ENCODE measurements at places on chromosomes 4 and X. TPM values are rescaled to one million over a fixed set of nuclear protein-coding genes. Genes with fewer than 3 reads are reported as not detected.
A peak's percentile ranks its signal among the peaks of the same experiment; 100 is the strongest.

GRCh38 chrX:100445593-100445992 lies 35.5 kb upstream of the PCDH19 start:
- no peak for DNase-seq

AFAP1 gene
- polyA plus RNA-seq: 24.3 TPM

PLP1 gene
- polyA plus RNA-seq: 13.7 TPM

DNA sequence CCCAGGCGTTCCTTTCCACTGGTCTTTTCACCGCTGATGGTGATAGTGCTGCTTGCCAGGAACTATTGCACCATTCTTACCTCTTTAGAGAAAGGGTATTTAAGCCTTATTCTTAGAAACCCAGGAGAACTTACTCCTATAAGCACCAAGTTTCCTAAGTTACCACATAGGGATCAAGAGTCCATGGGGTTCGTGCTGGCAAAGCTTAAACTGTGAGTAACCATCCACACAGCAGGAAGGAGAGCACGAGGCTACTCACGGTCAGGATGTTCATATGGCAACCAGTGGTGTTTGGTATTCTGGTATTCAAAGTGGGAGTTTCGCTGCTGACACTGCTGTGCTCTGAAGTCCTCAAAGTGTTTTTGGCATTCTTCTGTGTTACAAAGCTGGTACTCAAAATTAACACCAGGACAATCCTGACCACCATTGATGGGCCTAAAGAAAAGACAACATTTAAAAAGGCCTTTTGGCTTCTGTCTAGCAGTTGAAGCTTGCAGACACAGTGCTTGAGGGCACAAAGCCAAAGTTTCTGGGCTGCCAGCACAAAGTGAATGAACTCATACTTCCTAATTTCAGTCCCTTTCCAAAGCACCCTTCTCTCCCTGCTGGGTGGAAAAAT lies 256.9 kb downstream of the ADAMTS3 start:
- peak; percentile 74 for DNase-seq

POLN gene
- 3.5 TPM for polyA plus RNA-seq

DNA sequence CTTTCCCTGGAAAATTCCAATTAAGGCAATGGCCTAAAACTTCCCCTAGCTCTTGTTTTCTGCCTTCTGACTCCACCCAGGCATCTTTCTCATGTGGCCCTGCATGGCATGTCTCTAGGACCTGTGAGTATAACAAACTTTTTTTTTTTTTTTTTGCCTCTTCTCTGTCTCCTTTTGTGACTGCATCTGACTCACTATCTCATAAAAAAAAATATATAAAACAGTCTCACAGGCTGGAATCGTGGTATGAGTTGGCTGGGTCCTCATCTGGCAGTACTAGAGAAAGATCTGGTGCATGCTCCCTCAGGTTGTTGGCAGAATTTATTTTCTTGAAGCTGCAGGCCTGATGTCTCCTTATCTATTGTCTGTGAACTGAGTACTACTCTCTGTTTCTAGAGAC lies 313.9 kb downstream of the TECRL start:
- DNase-seq: no peak

GRCh38 chrX:31704938-31705337 lies 633.1 kb upstream of the FTHL17 start:
- no peak for DNase-seq

GRCh38 chr4:42398871-42399331 lies 1.6 kb downstream of the SHISA3 start:
- DNase-seq: no peak

CCDC110 gene
- 3.6 TPM for polyA plus RNA-seq

FAM9C gene
- polyA plus RNA-seq: 0.19 TPM

- no peak for DNase-seq
Observed at GRCh38 chr4:182683661-182684060, 233.5 kb downstream of the DCTD start.

GRCh38 chrX:148615491-148615890 lies 115.1 kb downstream of the AFF2 start:
- no peak for DNase-seq

DNA sequence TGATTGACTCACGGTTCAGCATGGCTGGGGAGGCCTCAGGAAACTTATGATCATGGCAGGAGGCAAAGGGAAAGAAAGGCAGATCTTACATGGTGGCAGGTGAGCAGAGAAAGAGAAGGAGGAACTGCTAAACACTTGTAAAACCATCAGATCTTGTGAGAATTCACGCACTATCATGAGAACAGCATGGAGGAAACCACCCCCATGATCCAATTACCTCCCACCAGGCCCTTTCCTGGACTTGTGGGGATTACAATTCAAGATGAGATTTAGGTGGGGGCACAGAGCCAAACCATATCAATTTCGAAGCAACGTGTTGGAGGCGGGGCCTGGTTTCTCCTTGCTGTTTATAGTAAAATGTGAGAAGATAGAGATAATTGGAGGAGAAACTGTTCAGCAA lies 167.4 kb downstream of the GABRB1 start:
- DNase-seq: no peak

- no peak for DNase-seq
Observed at GRCh38 chr4:24274381-24274941, 309.9 kb downstream of the DHX15 start.

DNA sequence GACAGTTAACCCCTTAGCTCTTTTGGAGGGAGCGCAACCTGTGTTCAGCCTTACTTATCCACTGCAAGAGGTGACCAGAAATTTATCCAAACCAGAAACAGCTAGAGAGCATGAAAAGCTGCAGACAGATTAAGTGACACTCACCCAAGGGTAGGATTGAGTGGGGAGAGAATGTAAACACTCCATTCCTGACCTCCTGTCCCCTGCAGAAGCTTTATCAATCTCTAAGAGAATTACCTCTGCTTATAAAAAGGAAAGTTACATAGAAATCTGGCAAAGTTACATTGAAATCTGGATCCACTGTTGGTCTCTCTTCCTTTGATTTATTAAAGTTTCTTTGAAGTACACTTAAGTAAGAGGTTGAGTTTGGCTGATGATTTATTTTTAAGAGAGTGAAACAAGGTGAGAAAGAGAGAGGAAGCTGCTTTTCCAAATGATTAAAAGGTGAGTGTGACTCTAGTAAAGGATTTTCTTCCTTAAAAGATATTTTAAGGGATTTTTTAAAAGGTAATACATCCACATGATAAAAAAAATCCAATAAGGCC lies 112.3 kb downstream of the ANAPC4 start:
- DNase-seq: peak; percentile 17

PF4V1 gene
- polyA plus RNA-seq: 0.53 TPM

NEUROG2 gene
- polyA plus RNA-seq: not detected

GRCh38 chr4:30716681-30717207 lies 3.4 kb upstream of the PCDH7 start:
- no peak for DNase-seq

DNA sequence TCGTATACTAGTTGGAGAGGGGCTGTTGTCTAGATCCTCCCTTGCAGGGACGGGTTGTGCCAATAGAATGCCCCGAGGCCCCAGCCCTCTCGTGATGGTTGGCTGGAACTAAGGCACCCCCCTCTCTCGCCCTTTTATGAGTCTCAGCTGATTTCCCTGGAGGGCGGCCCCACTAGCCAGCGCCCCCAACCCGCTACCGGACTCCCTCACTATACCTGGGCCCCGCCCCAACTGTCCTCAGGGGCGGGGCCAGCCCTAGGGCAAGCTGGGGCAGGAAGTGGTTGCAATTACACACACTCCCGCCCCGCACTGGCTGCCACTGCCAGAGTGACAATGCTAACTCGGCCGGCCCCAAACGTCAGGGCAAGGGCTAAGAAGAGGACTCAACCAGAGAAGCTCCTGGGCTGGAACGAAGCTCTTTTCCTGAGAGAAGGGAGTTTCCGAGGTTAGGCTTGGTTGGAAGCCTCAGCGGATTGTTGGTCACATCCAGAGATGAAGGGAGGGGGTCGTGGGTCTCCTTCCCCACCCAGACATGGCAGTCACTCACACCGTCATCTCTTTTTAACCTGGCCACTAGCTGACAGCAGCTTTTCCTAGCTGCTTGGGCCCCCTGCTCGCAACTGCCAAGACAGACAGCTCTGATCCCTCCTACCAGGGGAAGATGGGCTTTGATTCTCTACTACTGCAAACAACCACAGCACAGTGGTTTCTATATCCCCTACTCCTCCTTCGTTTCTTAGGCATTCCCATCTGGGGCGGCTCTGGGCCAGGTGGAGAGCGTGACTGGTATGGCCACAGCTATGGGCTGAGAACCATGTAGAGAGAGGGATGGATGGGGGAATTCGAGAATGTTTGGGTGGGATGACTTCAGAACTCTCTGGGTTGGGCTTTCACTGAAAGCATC lies 21.0 kb upstream of the BCORL1 start:
- DNase-seq: no peak

ARFIP1 gene
- 41.7 TPM for polyA plus RNA-seq

TEX13B gene
- polyA plus RNA-seq: not detected

- no peak for DNase-seq
Observed at GRCh38 chr4:41575207-41575606, 37.2 kb downstream of the LIMCH1 start.

FAM120C gene
- polyA plus RNA-seq: 10.5 TPM

DNA sequence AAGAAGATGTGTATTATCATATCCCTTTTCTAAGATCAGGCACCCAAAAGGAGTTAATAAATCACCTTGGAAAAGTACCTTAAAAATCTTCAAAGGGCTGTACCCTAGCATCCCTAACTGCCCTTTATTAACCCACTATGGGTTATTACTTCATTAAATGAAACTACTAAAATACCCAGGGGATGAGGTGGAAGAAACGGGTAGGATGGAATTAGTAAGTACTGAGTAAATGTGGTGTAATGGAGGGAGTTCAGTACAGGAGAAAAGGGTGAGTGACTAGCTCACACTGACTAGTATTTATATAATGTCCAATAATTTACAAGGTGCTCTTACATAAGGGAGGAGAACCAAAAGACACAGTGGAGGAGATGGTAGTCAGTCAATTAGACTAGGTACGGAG lies 51.0 kb upstream of the RASGEF1B start:
- DNase-seq: no peak

DNA sequence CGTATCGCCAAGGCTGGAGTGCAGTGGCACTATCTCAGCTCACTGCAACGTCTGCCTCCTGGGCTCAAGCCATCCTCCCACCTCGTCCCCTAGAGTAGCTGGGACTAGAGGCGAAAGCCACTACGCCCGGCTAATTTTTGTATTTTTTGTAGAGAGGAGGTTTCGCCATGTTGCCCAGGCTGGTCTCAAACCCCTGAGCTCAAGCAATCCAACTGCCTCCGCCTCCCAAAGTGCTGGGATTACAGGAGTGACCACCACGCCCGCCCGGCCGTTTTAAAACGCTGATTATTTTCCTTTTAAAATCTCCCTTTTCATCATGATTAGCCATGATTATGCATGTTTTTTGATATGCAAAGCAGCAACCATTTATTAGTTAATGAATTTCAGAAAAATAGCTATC lies 2.2 kb downstream of the N4BP2 start:
- no peak for DNase-seq

NAP1L5 gene
- 10.9 TPM for polyA plus RNA-seq

SPRY1 gene
- 89.7 TPM for polyA plus RNA-seq

USP51 gene
- polyA plus RNA-seq: 10.6 TPM

DNA sequence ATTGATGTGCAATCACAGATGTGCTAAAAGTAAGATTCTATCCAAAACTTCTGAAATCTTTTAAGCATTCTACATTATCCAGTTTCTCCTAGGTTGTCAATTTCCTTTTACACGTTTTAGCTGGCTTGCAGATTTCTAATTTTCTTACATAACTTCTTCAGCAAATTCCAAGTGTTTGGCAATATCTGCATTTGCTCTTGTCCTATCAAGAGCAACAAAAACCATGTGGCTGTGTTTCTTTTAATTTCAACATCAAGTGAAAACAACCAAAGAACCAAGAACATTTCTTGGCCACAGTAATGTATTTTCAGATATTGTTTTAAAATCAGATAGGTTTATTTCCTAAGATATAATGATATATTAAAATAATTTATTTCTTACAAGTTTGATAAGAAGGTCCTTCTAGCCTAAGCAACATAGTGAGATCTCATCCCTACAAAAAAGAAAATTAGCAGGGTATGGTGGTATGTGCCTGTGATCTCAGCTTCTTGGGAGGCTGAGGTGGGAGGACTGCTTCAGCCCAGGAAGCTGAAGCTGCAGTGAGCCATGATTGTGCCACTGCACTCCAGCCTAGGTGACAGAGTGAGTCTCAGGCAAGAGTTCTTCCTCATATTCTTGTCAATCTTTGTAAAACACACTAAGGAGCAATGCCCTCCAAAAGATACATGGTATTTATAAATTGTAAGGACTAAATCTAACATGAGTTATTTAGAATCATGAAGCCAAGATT lies 131.4 kb upstream of the NAP1L5 start:
- no peak for DNase-seq

SRPK3 gene
- polyA plus RNA-seq: 1.7 TPM

RTL5 gene
- polyA plus RNA-seq: 20.2 TPM

DNA sequence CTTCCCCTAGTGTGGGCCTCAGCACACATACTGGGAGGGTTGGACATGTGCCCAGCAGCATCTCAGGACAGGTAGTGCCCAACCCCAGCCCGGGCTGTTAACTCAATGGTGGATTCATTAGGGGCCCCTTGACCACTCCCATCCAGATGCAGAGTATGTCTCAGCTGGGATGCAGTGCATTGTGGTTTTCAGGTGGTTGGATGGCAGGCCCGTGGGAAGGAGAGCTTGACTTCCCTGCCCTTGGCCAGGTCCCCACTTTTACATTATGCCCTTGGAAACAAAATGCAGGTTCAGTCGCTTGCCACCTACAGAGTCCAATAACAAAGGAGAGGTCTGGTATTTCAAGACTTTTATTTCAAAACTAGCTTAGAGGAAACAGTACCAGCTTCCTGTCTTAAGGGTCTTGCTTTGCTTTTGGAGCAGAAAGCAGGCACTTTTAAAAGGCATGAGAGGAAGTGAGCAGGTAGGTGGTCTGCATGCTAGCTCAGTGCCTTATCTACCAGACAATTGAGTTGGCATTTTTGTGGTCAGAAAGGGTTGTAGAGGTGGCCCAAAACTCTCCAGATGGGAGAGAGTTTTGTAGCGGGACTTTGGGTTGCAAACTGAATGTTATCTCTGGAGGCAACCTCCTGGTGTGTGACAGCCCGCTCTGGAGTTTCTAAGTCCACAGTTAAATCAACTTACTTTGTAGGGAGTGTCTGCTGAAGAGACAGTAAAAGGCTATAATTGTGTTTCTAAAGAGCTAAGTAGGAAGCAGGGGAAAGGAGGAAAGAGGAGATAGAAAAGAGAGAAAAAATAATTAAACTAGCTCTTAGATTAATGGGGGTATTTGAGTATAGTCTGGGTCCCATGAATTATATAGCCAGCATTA lies 171.0 kb downstream of the GALNTL6 start:
- DNase-seq: no peak

ARHGEF9 gene
- 40.2 TPM for polyA plus RNA-seq

Data from right lung (tissue), 10 donors.